ENCODE measurements at places on chromosomes 1 and 21. TPM values are rescaled to one million over a fixed set of nuclear protein-coding genes. Genes with fewer than 3 reads are reported as not detected.
A peak's percentile ranks its signal among the peaks of the same experiment; 100 is the strongest.

DNA sequence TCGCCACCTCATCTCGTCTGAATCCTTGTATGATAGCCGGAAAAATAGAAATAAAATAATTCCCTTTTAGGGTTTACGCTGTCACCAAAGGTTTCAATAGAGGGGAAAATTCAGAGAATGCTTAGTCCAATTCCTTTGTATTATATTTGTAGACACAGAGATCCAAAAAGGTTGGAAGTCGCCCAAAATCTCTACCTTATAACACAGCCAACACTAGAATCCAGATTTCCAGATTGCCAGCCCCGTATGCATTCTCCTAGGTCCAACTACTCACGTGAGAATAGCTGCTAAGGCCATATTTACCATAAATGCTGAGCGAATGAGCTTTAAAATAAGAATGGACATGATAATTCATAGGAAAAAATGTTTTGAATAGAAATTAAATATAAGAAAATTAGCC lies 124.5 kb downstream of the KCNK1 start:
- no peak for DNase-seq

GRCh38 chr1:56225964-56226815 lies 353.2 kb downstream of the PLPP3 start:
- DNase-seq = no peak

DNA sequence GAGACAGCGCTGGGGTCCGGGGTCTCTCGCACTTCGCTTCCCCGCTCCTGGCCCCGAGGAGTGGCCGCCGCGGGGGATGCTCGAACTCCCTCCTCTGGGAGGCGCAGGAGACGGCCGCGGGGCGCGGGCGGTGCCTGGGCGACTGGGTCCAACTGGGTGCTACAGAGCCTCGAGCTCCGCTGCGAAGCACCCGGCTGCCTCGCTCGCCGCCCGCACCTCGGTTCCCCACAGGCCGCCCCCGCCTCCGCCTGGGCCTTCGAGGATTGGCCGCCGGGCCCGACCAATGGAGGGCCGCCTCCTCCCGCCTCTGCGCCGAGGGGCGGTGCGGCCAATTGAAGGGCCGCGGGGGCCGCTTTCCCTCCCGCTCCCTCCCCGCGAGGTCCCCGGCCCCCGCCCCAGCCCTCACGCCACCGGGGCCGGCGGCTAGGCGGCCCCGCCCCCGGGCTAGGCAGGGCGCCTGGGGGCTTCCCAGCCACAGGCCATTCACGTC lies at the start of gene CNN3:
CNN3 (minus strand) TSS at position 196 of the 490 bp plus-strand sequence. CDS start 216 bp downstream, outside the sequence.
- peak; percentile 95 for DNase-seq

DNA sequence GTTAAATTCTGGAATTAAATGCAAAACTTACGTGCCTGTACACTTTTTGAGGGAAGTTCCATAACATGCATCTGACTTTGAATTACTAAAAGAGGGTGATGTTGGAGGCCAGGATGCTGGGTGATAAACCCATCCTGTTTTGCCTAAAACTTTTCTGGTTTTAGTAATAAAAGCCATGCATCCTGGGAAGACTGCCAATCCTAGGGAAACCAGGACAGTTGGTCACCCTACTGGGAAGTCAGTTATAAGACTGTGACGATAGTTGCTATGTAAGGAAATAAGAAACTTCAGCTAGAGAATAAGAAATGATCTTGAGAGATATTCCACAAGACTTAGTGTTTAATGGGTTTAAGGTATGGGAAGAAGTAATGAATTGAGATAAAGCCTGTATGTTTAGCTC lies 336.6 kb upstream of the LYPLAL1 start:
- no peak for DNase-seq

GRCh38 chr1:29800522-29800956 lies 564.2 kb downstream of the PTPRU start:
- DNase-seq = no peak

DNA sequence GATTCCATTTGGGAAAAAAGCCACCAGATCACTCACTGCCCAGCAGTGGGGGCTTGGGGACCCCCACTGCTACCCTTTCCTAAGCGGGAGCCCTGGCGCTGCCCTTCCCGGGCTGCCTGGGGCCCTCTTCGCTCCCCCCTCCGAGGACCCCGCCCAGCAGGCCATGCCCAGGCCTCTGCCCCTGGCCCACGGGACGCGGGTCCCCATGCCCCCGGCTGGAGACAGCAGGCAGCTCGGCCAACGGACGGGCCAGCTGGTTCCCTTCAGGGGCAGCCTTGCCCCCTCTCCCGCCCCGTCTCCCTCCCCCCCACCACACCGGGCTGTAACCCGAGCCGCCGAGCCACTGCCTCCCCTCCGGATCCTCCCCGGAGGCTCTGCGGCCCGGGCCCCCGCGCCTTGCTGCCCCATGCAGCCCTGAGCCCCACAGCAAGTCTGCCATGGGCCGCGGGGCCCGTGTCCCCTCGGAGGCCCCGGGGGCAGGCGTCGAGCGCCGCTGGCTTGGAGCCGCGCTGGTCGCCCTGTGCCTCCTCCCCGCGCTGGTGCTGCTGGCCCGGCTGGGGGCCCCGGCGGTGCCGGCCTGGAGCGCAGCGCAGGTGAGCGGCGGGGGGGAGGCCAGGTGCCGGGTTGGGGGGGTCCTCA lies at the start of gene MMP23B:
MMP23B (plus strand) TSS at position 392 of the 639 bp plus-strand sequence; CDS start at position 438, 46 bp downstream.
- peak; percentile 64 for DNase-seq

DNA sequence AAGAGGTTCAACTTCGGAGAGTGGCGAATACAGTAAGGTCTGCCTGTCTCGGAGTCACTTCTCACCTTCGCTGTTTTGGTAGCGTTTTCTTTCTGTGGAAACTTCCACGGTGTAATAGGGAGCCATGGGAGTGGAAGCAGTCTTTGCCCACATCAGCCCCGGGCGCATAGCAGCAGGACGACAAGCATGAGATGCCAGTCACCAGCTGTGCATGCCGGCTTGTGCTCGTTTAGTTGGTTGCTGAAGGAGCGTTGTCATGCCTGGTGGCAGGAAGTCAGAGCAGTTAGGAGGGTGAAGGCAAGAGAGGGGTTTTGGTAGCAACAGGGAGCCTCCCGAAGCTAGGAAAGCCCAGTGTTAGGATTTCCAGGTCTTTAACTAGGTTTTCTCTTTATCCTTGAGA lies 58.8 kb downstream of the MRPS6 start:
- peak; percentile 64 for DNase-seq

DNA sequence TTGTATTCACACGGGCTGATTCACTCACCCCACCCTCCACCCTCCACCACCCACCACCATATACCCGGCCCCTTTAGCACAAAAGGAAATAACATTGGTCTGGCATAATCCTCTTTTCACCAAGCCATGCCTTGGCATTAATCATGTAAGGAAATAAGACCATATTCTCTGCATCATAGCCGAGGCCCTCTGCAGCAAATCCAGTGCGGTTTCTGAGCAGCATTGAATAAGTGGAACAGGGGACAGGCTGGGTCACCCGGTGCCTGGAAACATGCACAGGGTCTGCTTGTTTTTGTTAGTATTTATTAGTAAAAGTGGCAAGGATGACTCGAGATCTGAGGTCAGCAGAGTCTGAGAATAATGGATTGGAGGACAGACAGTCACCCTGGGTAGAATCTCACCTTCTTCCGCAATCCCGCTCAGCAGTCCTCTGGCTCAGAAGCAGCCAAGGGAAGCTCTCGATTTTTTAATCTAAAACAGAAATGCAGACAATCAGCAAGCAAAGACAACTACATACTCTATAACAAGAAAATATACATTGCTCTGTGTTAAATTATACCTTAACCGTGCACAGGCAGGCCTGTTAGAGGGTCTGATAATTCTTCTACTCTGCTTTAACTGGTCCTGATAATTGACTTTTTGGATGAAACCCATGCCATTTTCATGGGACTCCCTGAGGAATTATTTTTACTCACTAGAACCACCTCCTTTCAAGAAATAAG lies 52.4 kb upstream of the CDC42BPA start:
- no peak for DNase-seq

DNA sequence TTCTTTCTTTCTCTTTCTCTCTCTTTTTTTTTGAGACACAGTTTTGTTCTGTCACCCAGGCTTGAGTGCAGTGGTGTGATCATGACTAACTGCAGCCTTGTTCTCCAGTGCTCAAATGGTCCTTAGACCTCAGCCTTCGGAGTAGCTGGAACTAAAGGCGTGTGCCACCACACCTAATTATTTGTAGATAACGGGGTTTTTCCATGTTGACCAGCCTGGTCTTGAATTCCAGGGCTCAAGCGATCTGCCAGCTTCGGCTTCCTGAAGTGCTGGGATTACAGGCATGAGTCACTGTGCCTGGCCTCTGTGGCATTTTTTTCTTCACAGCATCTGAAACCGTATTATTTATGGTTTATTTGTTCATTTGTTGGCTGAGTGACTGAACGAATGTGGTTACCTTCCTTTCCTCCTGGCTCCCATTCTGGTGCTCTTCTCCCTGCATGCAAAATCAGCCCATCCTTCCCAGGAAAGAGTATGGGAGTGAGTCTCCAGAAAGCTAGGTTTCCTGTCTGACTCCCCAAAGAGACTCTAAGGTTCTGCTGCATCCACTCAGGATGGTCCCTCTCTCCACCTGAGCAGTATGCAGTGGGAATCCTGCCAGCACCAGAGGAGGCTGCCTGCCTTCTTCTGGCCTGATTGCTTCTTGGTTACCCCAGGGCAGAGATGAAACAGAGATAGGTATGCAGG lies 155.0 kb upstream of the BEND5 start:
- no peak for DNase-seq

DNA sequence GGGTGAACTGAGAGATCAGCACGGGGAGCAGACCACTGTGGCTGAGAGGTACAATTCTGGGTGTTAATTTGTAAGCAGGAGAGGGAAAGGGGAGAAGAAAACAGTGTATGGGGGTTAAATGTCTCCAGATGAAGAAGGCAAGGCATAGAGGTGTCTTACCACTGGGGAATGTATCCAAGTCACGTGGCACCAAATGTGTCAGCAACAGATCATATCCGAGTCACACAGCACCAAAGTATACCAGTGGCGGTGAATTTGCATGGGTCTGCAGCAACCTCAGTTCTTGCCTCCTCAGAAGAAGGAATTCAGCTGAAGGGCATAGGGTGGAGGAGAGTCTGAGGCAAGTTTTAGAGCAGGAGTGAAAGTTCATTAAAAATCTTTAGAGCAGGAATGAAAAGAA lies 21.2 kb upstream of the SYCP1 start:
- no peak for DNase-seq

GRCh38 chr1:44072204-44072603 lies 40.9 kb upstream of the SLC6A9 start:
- DNase-seq = no peak

DNA sequence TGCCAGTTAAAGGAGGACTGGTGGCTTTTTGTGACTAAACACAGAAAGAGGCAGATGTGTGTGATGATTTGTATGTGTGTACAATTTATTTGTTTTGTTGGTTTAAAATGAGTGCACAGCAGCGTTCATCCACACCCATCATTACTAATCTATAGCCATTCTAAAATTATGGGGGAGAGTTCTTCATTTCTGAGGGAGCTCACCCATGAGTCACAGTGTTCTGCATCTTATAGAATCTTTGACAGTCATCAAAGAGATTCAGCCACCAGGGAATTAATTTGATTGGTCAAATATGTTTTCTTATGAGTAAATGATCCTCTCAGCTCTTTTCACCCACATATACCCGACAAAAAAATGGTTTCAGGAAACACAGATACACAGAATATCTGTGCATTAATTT lies 147.9 kb downstream of the GREM2 start:
- no peak for DNase-seq

DNA sequence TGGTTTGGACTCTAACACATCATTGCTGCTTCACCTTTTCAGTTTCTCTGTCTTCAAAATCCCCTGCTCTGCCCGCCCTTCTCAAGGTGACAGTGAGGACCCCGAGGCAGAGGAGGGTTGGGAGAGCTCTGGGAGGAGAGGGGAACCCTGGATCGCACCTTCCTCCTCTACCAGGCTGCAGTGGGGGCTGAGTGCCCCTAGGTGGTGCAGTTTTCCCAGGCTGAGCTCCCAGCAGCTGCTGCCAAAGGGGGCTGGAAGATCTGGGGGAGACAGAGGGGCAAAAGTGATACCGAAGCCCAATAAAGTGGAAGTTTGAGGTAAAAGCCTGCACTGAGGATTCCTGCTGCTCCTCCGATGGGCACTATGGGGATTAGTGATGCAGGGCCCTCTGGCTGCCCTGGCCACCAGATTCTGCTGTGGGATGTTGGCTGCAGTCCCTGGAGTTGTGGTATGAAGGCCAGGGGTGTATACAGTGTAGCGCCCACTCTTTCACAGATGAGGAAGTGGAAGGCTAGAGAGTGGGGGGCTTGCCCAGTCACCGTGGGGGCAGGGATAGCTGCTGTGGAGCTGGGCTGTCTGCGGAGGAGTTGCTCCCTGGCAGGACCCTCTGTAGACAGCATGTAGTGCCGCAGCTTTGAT lies 40.7 kb upstream of the SCMH1 start:
- peak; percentile 80 for DNase-seq

DNA sequence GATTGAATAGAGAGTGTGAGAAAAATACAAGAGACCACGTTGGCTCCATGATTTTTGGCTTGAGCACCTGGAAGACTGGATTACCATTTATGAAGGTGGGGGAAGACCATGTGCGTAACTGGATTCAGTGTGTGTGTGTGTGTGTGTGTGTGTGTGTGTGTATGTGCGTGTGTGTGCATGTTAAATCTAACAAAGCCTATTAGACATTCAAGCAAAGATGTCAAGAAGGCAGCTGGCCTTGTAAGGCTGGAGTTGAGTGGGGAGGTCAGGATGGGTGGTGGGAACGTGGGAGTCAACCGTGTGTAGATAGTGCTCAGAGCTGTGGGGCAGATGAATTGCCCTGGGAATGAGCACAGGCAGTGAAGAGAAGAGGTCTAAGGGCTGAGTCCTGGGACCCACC lies 293.8 kb upstream of the POU3F1 start:
- DNase-seq = no peak

DNA sequence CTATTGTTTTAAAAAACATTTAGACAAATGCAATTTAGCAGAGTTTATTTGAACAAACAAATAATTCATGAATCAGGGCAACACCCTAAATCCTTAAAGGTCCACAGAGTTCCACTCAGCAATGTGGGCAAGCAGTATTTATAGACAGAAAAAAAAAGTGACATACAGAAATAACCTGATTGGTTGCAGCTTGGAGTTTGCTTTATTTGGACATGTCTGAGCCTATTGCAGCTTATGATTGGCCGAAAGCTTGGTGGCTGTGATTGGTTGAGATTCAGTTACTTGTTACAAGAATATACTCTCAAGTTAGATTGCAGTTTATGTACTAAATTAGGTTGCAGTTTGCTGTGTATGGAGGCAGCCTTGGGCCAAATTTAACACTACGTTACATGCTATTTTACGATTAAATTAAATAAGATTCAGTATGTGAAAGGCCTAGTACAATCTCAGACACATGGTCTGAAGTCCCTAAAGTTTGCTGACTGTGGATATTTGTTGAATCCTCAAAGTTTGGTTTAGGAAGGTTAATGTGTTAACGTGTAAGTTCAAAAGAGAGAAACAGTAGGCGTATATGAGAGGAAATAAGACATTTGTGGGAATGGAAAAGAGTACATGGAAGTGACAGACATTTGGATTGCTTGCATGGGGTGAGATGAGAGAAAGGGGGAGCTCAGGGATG lies 6.9 kb upstream of the CAMSAP2 start:
- no peak for DNase-seq

GRCh38 chr1:154256686-154257085 lies 15.7 kb upstream of the HAX1 start:
- DNase-seq = no peak

PAPPA2 gene
- total RNA-seq = 3.5 TPM

DDX59 gene
- 22.9 TPM for total RNA-seq

PRAMEF15 gene
- total RNA-seq = not detected

CD247 gene
- 4.3 TPM for total RNA-seq

POU3F1 gene
- 0.21 TPM for total RNA-seq

GJA9 gene
- total RNA-seq = not detected

All from aorta (tissue), 5 donors.